ENCODE measurements at places on chromosomes 3 and 15. TPM values are rescaled to one million over a fixed set of nuclear protein-coding genes. Genes with fewer than 3 reads are reported as not detected.
A peak's percentile ranks its signal among the peaks of the same experiment; 100 is the strongest.

DNA sequence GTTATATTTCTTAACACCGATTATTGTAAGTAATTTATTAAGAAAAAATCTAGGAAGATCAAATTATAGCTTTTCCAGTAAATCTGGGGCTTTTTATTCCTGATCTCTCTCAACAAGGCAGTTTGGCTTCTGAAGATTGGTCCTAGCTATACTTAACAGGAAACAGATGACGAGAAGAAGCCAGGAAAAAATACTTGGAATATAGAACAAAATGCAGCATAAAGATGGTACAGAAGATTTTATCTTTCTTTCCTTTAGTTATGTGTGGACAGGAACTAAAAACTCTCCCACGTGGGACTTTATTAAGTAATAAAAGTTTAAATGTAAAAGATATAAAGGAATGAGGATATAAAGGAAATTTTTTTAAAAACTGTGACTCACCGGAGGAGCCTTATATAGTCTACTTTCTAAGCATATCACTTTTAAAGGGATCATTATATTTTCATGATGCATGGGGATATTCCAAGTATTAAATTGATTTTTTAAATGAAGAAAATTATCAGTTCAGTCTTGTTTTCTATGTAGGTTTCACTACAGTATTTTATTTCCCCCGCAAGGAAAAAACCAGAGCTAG lies 8.2 kb downstream of the B3GNT5 start:
- no peak for DNase-seq

GRCh38 chr15:92043283-92043682 lies 189.8 kb downstream of the SLCO3A1 start:
- no peak for DNase-seq

DNA sequence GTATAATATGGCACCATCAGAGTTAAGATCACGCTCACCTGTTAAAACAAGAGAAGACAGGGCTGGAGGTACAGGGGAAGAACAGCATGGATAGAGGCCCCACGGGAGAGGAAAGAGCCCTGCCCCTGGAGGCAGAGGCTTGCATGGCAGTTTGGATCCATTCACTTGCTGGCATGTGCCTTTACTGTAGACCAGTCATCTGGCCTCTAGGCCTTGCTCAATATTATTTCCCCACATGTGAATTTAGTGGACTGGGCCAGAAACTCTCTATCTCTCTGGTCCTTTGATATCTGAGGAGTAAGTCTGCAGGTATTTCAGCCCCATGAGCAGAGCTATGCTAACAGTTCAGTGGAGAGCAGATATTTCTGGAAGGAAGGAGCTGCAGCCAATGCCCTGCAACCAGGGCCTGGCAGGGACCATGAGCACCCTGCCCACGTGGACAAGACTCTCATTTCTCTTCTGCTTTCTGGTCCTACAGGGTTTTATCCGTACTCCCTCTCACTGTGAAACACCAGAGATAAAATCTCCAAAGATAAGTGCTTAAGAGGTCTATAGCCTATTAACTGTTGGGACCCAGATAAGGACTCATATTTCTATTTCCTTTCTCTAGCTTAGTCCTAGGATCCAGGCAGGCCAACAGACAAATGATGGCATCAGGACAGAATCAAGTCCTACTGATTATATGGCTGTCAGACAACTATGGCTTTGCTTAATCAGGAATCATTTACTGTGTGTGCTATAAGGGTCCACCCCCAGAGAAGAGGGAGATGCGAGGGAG lies 65.0 kb downstream of the CLDN11 start:
- no peak for DNase-seq

- no peak for DNase-seq
Observed at GRCh38 chr3:9238721-9239295, 10.6 kb downstream of the SRGAP3 start.

DNA sequence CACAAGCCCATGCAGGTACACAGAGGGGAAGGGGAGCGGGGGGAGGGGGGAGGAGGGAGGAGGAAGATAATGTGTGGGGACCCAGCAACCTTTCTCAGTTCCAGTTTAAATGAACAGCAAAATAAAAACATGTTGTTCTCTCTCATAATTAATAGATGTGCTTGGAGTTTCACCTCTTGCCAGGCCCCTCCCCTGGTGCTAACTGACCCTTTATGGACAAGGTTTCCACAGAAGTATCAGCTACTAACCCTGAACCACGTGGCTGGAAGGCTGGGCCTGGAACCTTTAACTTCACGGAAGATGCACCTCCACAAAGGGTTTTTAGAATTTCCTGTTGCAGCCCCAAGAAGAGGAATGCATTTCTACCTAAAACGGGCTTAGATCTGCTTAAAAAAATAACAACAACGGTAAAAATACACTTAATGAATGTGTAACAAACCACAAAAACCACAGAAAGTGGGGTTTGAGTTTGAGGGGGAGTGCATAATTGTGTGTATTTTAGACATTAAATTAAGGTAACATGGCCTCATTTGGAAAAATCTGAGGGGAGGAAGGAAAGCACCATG lies 14.8 kb upstream of the SMAD3 start:
- no peak for DNase-seq

GRCh38 chr3:170528726-170529125 lies 57.1 kb downstream of the SLC7A14 start:
- no peak for DNase-seq

The SERPINI2 gene
- not detected for total RNA-seq

The TRPM1 gene
- not detected for total RNA-seq

DNA sequence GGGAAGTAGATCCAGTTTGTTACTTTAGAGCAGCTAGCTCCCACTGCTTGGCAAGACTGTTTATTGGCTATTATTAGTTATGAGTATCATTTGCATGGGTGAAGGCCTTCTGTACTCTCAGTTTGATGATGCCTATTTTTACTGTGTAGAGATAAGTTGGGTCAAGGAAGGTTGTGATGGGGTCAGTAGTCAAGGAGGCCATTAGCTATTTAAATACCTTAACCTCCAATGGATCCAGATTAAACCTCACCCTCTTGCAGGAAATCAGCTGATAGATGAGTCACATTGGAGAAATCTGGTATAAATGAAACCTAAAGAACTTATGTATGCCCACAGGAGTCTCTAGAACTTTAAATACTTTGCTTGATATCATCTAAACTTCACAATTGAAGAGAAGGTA lies 45.0 kb downstream of the THBS1 start:
- DNase-seq = no peak

DNA sequence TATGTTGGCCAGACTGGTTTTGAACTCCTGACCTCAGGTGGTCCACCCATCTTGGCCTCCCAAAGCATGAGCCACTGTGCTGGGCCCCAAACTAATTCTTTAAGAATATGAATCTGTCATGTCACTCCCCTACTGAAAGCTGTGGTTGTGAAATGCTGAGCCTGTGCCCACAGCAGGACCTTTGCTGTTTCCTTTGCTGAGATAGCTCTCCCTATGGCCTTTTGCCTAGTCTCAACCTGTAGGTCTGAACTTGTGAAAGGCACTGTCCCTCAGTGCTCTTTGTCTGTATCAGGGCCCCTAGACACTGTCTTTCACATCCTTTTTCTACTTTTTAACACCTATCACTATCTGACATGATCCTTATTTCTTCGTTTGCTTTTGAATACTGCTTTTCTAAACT lies 62.7 kb upstream of the CCR4 start:
- no peak for DNase-seq

DNA sequence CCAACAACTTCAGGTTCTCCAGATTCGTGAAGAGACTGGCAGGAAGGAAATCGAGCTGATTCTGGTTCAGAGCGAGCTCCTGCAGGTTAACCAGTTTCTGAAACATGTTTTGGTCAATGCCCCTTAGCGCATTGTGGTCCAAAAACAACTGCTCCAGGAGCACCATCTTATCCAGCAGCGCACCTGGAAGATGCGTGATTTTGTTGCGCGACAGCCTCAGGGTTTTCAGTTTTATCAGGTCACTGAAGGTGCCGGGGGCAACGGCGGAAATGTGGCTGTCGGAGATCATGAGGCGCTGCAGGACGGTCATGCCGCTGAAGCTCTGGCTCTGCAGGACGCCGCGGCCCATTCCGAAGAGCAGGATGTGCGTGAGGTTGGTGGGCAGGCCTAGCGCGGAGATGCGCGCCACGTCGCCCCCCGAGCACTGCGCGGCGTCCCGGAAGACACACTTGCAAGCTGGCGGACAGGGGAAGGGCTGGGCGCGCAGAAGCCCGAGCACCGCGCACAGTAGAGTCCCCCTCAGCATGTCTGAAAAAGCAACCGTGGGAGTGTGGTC lies 1.2 kb downstream of the GP5 start:
- peak; percentile 13 for DNase-seq

The CLDN16 gene
- total RNA-seq = 0.18 TPM

The SLC30A4 gene
- 5.1 TPM for total RNA-seq

The RNU5B-1 gene
- not detected for total RNA-seq

The OR4F6 gene
- not detected for total RNA-seq

GRCh38 chr15:98144388-98144787 lies 183.9 kb downstream of the ARRDC4 start:
- no peak for DNase-seq

DNA sequence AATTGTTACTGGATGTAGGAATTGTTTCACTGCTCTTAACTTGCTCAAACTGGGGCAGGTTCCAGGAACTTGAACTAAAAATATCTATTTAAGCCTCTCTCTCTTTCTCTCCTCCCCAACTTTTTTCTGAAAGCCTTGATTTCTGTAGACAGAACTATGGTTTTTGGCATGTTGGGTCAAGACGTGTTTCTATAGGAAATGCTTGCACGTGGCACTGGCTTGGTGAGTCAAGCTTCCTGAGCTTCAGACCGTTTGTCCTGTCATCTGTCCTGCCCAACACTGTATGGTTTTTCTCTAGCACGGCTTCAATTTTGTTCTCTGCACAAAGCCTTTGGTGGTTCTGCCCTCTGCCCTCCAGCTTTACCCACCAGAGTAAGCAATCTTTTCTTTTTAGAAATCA lies 13.5 kb downstream of the EAF1 start:
- no peak for DNase-seq

DNA sequence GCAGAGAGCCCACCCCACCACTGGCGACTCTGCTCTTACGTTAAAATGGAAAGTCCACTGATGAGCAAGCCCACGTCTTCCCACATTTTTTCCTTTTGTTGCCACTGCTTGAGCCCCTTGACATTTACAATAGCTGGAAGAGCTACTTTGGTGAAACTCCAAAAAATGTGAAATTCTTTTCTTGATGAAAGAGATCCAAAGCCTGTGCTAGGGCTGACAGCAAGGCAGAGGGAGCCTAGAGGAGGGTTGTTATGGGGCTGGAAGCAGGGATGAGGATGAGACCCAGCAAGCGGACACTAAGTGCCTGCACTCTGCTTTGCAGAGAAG lies 97.1 kb downstream of the CEMIP start:
- DNase-seq = no peak

- DNase-seq = no peak
Observed at GRCh38 chr3:42148086-42148848, 57.1 kb downstream of the TRAK1 start.

The NUP210 gene
- 17.7 TPM for total RNA-seq

The SOX2 gene
- total RNA-seq = 2.4 TPM

The STAG1 gene
- 29.6 TPM for total RNA-seq

DNA sequence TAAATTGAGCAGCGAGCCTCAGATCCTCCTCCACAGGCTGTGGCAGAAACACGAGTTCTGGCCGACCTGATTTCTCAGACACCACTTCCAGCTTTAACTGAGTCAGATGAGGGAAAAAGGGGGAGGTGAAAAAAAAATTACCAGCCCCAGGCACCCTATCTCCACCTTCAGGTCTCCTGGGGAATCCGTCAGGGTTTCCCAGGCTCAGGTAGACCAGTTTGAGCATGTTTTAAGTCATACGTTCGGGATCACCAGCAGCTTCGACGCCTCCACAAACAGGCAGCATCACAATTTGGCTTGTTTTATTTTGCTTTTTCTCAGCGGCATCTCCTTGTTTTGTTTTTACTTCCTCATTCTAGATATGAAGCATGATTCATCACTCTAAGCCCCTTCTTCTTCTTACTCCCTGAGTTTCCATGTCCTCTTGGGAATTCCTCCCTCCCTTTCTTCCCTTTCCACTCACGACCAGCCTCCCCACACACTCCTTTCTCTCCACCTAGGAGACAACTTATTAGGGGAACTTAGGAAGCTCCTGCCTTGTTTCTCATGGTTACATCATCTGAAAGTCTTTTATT lies 190.1 kb downstream of the ZNF621 start:
- no peak for DNase-seq

DNA sequence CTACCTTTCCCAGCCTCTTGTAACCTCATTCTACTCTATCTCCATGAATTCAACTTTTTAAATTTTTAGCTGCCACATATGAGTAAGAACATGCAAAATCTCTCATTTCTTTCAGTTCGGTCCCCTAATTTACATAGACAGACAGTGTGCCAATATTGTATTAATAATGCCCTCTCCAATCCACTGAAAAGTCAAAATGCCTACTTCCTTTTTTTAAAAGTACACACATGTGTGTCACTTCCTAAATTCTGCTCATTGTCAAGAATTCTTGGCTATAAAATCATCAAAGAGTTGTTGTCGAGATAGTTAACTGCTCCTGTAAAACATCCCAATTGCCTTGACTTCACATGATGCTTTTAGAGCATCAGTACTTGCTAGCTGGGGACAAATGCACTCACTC lies 84.2 kb upstream of the IL12A start:
- no peak for DNase-seq

The GABRR3 gene
- not detected for total RNA-seq

The TUSC7 gene
- not detected for total RNA-seq

The AMIGO3 gene
- not detected for total RNA-seq
